ENCODE measurements at places on chromosomes 12 and 14. TPM values are rescaled to one million over a fixed set of nuclear protein-coding genes. Genes with fewer than 3 reads are reported as not detected.

GRCh38 chr12:132131229-132131628 is 12.9 kb downstream of the DDX51 start:
- no peaks in the 10 kb centered on the region for H3K27me3 ChIP-seq
- no peak overlapping the region for H3K4me3 ChIP-seq
- H3K36me3 ChIP-seq = peaks cover under 1% of the 10 kb centered on the region

- DNase-seq = no peak
- no peaks in the 10 kb centered on the region for H3K27me3 ChIP-seq
- no peaks in the 10 kb centered on the region for H3K4me1 ChIP-seq
- no peak overlapping the region for H3K4me3 ChIP-seq
- no peak overlapping the region for H3K27ac ChIP-seq
Observed at GRCh38 chr12:79644274-79645234, 46.2 kb downstream of the PAWR start.

GRCh38 chr14:52835122-52835903 is 43.9 kb upstream of the GNPNAT1 start:
- peak overlapping the region; percentile 2 for H3K27ac ChIP-seq
- H3K36me3 ChIP-seq = no peaks in the 10 kb centered on the region
- DNase-seq = peak; percentile 57
- peaks cover 27% of the 10 kb centered on the region for H3K4me1 ChIP-seq
- peak overlapping the region; percentile 46 for H3K4me3 ChIP-seq

DNA sequence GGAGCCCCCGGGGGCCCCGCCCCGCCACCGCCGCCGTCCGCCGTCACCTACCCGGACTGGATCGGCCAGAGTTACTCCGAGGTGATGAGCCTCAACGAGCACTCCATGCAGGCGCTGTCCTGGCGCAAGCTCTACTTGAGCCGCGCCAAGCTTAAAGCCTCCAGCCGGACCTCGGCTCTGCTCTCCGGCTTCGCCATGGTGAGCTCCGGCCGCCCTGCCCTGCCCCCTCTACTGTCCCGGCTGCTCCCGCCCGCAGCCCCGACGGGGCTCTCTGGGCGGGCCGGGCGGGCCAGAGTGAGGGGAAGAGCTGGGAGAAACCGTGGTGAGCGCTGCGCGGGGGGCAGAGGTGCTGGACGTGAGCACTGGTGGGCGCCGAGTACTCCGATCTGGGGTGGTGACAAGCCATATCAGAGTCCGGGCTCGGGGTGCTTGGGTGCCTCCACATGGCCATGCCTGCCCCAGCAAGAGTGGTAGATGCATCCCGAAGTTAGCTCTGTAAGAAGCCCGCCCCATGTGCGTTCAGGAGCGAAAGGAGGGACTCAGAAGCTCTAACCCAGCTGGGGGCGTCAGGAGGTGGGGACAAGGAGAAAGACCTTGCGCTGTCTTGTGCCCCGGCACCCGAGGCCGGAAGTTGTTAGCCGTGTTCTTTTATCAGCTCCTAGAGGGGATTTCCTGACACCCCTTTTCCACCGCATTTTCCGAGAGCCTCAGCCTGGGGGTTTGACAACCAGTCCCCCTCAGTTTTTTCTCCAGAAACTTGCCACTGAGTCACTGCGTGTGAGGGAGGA is 717 bp downstream of the ORAI1 start:
- peaks cover 49% of the 10 kb centered on the region for H3K4me1 ChIP-seq
- peak overlapping the region; percentile 79 for H3K27ac ChIP-seq
- H3K36me3 ChIP-seq = no peaks in the 10 kb centered on the region

- no peak overlapping the region for H3K4me3 ChIP-seq
- DNase-seq = no peak
- H3K36me3 ChIP-seq = peaks cover 2% of the 10 kb centered on the region
Observed at GRCh38 chr14:104771374-104771773, 18.4 kb downstream of the SIVA1 start.

GRCh38 chr12:132600048-132601032 is 10.0 kb downstream of the LRCOL1 start:
- H3K27me3 ChIP-seq = no peaks in the 10 kb centered on the region
- H3K4me3 ChIP-seq = no peak overlapping the region
- peaks cover 5% of the 10 kb centered on the region for H3K4me1 ChIP-seq
- no peaks in the 10 kb centered on the region for H3K36me3 ChIP-seq

DNA sequence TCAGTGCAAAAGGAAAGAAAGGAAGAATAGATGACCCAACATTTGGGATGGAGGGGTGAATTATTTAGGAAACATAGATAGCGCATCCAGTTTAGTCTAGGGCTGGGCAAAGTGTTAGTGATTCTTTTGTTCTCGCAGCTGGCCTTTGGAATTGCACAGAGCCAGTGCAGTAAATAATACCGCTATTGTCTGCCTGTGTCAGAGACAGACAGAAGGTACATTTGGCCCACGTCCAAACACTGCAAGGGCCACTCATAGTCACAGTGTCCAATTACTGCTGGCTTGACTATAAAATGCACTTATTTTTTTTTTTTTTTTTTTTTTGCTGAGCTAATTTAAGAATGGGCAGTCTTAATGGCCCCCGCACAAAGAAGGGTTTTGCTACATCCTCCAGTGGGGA is 638.6 kb downstream of the BCL11B start:
- no peak overlapping the region for H3K4me3 ChIP-seq
- H3K27ac ChIP-seq = no peak overlapping the region
- H3K36me3 ChIP-seq = no peaks in the 10 kb centered on the region
- H3K27me3 ChIP-seq = no peaks in the 10 kb centered on the region

Gene ABCD2
- not detected for total RNA-seq

Gene HECTD4
- 31.2 TPM for total RNA-seq

Gene C14orf132
- total RNA-seq = 3.4 TPM

Gene KRT71
- total RNA-seq = not detected

Measured in HCT116 (cell line).